GM23338 (cell line): ENCODE measurements at places on chromosomes 12 and 14.
A peak's percentile ranks its signal among the peaks of the same experiment; 100 is the strongest.

- H3K36me3 ChIP-seq = no peaks in the 10 kb centered on the region
- no peak overlapping the region for H3K27ac ChIP-seq
- peaks cover 53% of the 10 kb centered on the region for H3K27me3 ChIP-seq
- DNase-seq = no peak
- H3K4me3 ChIP-seq = no peak overlapping the region
- H3K4me1 ChIP-seq = peaks cover 4% of the 10 kb centered on the region; the same call in 1 of the 2 replicates
Observed at GRCh38 chr12:132384916-132385774, 55.8 kb upstream of the GALNT9 start.

GRCh38 chr14:51507511-51507905 is 144.2 kb upstream of the FRMD6 start:
- H3K27ac ChIP-seq = no peak overlapping the region
- no peaks in the 10 kb centered on the region for H3K36me3 ChIP-seq
- H3K4me1 ChIP-seq = no peaks in the 10 kb centered on the region
- H3K4me3 ChIP-seq = no peak overlapping the region

GRCh38 chr12:56725723-56726102 is 614 bp upstream of the NACA start:
- H3K27ac ChIP-seq = peak overlapping the region; percentile 96
- H3K4me3 ChIP-seq = peak overlapping the region; percentile 93
- no peaks in the 10 kb centered on the region for H3K27me3 ChIP-seq

DNA sequence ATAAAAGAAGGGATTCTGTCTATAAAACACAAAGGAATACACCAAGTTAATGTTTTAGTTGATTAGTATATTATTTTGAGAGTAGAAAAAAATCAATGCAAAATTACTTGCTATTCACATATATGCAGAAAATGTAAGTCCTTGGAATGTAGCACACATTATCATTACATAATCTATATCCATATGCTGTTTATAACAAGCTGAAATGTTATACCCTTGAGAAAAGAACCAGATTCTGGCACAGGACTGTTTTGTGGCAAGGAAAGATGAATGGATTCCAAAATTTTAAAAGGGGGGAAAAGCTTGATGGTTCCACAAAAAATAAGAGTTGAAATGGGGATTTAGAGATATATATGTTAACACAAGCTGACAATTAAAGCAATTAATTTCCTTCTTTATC is 153.6 kb downstream of the MSRB3 start:
- no peak overlapping the region for H3K27ac ChIP-seq
- H3K27me3 ChIP-seq = no peaks in the 10 kb centered on the region
- no peak for DNase-seq
- no peak overlapping the region for H3K4me3 ChIP-seq
- H3K36me3 ChIP-seq = no peaks in the 10 kb centered on the region

DNA sequence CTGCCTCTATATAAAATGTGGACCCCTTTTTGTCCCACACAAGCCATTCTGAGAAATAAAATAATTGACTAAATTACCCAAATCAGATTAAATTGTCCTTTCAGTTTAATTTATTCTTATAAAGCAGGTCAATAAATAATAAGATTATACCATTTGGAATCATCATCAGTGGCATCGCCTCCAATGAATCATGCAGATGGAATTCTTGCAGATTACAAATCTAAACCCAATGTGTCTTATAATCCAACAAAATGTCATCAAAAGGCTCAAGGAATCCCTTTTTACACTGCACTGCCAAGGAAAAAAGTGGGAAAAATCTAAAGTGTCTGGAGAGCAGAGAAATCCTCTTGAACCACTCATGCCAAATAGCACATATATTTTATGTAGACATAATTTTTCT is 138.2 kb upstream of the TSPAN8 start:
- H3K4me3 ChIP-seq = no peak overlapping the region
- no peaks in the 10 kb centered on the region for H3K27me3 ChIP-seq
- H3K36me3 ChIP-seq = peaks cover 7% of the 10 kb centered on the region; the same call in 1 of the 2 replicates
- no peak for DNase-seq

DNA sequence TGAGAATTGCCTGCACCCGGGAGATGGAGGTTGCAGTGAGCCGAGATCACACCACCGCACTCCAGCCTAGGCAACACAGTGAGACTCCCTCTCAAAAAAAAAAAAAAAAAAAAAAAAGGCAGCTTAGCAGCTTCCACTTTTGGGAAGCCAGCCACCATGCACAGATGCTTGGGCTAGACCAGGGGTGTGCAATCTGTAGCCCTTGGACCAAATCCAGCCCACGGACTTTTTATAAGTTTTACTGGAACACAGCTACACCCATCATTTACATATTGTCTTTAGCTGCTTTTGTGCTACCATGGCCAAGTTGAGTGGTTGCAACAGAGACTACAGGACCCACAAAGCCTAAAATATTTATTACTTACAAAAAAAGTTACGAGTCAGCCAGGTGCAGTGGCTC is 6.7 kb downstream of the CIT start:
- H3K4me3 ChIP-seq = no peak overlapping the region
- peaks cover 50% of the 10 kb centered on the region for H3K36me3 ChIP-seq
- no peak for DNase-seq
- H3K4me1 ChIP-seq = no peaks in the 10 kb centered on the region
- no peaks in the 10 kb centered on the region for H3K27me3 ChIP-seq

GRCh38 chr12:18135086-18135485 is 45.1 kb upstream of the RERGL start:
- H3K27me3 ChIP-seq = no peaks in the 10 kb centered on the region
- DNase-seq = no peak
- H3K4me3 ChIP-seq = no peak overlapping the region
- H3K27ac ChIP-seq = no peak overlapping the region

- no peak within 1 kb of the TSS for H3K27ac ChIP-seq
- no peaks in the 10 kb centered on the region for H3K36me3 ChIP-seq
- H3K4me3 ChIP-seq = peak within 1 kb of the TSS; percentile 64
- DNase-seq = peak; percentile 55
- H3K4me1 ChIP-seq = peaks cover 6% of the 10 kb centered on the region; the same call in 1 of the 2 replicates
Observed at GRCh38 chr12:40224439-40225291, at the start of gene LRRK2. Gene LRRK2 (plus strand): TSS chr12:40224997. CDS start chr12:40225132, 135 bp downstream.

DNA sequence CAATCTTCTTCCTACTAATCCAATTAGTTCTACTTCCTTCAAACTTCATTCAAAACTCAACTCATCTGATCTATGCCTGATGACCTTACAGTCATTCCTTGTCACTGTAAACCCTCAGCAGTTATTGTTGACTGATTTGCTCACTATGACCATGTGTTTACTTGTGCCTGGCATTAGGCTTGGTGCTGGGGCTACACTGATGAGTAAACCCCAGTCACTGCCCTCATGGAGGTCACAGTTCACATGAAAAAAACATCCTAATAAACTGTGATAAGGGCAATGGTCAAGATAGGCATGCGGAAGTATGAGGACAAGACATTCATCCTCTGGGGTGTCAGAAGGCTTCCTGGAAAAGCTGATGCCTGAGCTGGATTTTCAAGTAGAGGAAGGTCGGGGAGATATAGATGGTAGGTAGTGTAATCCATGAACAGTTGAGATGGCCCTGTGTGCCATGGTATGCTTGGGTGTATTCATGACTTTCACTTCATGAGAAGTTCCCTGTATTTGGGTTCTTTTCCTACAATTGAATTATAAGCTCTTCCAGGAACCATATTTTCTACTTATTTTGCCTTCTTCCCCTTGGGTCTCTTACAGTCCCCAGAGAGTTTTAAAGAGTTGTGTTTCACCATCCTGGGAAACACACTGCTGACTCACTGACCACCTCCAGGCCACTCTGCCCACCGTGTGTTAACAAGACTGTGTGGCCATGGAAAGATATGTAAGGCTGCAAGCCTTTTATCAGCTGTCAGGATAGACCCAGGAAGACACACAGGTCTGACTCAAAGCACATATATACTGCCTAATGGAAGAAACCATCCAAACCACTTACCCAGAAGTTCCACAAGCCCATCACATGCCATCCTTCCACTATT is 38.7 kb upstream of the DUSP6 start:
- no peaks in the 10 kb centered on the region; the same call in 1 of the 2 replicates for H3K27me3 ChIP-seq
- no peak for DNase-seq
- H3K27ac ChIP-seq = no peak overlapping the region
- H3K36me3 ChIP-seq = no peaks in the 10 kb centered on the region
- H3K4me1 ChIP-seq = peaks cover 12% of the 10 kb centered on the region

DNA sequence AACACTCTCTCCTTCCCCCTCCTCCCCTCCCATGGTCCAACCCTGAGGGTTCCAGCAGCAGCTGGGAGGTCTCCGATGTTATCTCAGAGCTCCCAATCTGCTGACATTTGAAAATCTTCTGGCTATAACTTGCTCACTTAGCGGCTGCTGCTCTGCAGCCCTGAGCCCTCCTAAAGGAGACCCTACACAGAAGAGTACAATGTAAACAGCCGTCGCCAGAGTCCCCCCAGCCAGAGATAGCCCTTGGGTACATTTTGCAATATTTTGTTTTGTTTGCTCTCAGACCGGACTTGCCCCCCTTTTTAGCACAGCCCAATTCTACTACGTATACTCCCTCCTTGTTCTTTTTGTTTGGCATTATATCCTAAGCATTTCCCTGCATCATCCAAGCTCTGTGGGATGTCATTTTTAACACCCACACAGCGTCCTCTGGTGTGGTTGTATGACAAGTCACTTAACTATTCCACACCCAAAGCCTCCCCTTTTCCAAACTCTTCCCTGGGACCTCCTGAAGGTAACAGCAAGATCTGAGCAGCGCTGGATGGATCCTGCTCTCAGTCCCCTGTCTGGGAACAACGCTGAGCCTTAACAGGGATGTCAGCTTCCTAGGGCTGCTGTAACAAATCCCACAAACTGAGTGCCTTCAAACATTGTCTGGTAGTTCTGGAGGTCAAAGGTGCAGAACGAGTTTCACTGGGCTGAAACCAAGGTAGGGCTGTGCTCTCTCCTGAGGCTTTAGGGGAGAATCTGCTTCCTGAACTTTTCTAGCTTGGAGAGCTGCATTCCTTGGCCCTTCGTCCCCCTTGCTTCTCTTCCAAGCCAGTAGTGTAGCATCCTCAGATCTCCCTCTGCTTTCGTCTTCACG is 25.3 kb upstream of the TCL1B start:
- no peak overlapping the region for H3K27ac ChIP-seq
- H3K4me3 ChIP-seq = no peak overlapping the region
- H3K36me3 ChIP-seq = no peaks in the 10 kb centered on the region
- H3K4me1 ChIP-seq = peaks cover 16% of the 10 kb centered on the region
- DNase-seq = no peak
- no peaks in the 10 kb centered on the region for H3K27me3 ChIP-seq

GRCh38 chr14:49970474-49971147 is 77.7 kb downstream of the ARF6 start:
- H3K27me3 ChIP-seq = no peaks in the 10 kb centered on the region
- peaks cover 19% of the 10 kb centered on the region for H3K4me1 ChIP-seq
- no peak overlapping the region for H3K4me3 ChIP-seq
- no peak overlapping the region for H3K27ac ChIP-seq
- H3K36me3 ChIP-seq = no peaks in the 10 kb centered on the region
